ENCODE measurements at places on chromosomes 16 and 17. TPM values are rescaled to one million over a fixed set of nuclear protein-coding genes. Genes with fewer than 3 reads are reported as not detected.

The TNRC6A gene
- 14.5 TPM for total RNA-seq

The ZNF750 gene
- total RNA-seq, result 6.3 TPM

The FBXW10B gene
- 1.3 TPM for total RNA-seq

The SDR42E2 gene
- total RNA-seq, result not detected

The SLC16A5 gene
- 9.0 TPM for total RNA-seq

DNA sequence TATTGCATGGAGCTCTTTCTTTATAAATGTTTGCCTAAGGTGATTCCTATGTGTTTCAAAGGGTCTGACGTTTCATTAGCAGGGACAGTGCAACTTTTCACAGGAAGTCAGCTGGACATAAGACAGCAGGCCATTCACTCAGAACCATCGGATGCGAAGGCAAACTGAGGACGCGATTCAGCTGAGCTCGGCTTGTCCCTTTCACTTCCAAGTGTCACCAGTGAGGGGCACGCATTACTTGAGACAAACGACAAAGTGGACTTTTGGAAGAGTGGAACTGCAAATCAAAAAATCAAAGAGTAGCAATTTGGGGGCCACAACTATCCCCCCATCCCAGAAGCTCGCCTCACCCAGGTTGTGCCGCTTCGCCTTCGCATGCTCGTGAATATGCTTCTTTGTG, 14.6 kb downstream of the USP22 start:
- no peak for DNase-seq

DNA sequence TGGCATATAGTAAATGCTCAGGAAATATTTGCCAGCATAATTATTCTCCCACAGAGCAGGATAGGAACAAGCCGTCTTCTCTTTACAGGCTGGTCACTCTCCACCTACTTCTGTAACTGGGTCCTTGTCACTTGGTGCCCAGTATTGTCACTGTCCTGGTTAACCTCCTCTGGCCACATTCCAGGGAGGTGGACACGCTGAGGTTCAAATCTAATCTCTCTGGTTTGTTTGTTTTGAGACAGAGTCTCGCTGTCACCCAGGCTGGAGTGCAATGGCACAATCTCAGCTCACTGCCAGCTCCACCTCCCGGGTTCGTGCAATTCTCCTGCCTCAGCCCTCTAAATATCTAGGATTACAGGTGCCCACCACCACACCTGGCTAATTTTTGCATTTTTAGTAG, 15.6 kb downstream of the SBK1 start:
- DNase-seq, result no peak

DNA sequence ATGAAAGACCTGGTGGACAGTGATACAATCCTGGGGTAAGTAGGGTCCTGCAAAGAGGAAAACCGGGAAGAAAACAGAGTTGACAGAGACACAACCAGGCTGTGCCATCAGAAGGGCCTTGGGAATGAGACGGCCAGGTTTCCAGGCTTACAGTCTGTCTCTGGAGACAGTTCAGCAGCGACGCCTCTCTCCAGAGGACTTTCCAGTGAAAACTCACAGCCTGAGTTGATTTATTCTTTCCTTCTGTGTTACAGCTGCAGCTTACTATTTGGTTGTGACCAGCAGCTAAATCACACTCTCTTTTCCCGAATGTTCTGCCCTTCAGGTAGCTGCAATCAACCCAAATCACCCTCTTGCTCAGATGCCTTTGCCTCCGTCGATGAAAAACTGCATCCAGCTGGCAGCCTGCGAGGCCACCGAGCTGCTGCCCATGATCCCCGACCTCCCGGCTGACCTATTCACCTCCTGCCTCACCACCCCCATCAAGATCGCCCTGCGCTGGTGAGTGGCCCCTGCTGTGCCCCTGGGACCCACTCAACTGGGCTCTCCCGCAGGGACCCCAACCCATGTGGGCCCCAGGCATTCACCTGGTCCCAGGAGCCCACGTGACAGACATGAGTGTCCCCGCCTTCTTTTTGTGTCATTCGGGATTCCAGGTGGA, 209.2 kb downstream of the RPTOR start:
- no peak for DNase-seq

- no peak for DNase-seq
These were observed 17.7 kb downstream of the VASN start for GRCh38 chr16:4389051-4389955.

GRCh38 chr16:82699711-82700495, 73.1 kb downstream of the CDH13 start:
- no peak for DNase-seq

- no peak for DNase-seq
These were observed 1.9 kb downstream of the PRR15L start for GRCh38 chr17:47955497-47956461.

DNA sequence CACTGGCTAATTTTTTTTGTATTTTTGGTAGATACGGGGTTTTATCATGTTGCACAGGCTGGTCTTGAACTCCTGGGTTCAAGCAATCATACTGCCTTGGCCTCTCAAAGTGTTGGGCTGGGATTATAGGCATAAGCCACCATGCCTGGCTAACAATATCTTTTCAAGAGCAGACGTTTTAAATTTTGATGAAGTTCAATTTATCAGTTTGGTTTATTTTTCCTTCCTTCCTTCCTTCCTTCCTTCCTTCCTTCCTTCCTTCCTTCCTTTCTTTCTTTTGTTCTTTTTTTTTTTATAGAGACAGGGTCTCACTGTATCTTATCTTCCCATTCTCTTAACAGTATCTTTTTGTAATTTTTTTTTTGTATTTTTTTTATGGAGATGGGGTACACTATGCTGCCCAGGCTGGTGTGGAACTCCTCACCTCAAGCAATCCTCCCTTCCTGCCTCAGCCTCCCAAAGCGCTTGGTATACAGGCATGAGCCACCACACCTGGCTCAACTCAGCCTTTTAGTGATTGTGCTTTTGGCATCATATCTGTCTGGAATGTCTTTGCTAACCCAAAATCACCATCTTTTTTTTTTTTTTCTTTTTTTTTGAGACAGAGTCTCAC, 13.6 kb upstream of the GIP start:
- DNase-seq, result no peak

DNA sequence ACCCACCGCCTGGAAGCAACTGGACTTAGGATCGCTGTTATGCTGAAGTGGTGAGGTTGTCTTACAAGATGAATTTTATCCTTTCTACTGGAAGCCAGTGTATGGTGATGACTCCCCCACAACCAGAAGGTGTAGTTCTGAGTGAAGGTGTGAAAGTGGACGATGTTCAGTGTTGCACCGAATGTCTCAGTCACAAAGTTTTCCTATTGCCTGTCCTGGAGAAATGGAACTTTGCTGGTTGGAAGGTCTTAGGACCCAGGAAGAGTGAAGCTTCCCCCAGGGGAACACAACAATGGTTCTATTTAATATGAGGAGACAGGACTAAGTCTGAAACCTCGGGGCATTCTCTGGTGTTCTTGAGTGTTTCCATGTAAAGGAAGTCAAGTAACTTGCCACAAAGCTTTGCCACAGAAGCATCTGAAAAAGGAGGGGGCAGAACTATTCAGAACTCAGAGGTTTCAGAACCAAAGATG, 44.2 kb downstream of the USP22 start:
- no peak for DNase-seq

DNA sequence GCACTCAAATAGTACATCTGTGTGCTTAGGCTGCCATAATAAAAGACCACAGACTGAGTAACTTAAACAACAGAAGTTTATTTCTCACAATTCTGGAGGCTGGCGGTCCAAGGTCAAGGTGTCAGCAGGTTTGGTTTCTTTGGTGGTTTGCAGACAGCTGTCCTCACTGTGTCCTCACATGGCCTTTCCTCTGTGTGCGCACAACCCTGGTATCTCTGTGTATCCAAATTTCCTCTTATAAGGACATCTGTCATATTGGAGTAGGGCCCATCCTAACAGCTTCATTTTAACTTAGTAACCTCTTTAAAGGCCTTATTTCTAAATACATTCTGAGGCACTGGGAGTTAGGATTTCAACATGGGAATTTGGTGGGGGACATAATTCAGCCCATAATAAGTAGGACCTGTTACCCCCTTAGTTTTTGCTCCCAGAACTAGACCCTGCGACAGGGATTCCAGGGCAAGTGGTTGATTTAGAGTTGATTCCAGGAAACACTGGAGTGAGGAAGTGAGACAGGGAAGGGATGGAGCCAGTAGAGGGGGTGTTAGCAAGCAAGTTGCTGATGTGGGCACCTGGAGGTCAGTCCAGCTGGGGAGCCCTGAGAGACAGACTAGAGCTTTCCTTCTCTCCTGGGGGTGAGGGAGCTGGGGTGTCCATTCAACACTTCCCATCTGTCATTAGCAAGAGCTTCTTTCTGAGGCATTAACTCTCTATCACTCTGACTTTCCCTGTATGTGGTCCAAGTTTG, 10.9 kb upstream of the ALKBH5 start:
- no peak for DNase-seq

DNA sequence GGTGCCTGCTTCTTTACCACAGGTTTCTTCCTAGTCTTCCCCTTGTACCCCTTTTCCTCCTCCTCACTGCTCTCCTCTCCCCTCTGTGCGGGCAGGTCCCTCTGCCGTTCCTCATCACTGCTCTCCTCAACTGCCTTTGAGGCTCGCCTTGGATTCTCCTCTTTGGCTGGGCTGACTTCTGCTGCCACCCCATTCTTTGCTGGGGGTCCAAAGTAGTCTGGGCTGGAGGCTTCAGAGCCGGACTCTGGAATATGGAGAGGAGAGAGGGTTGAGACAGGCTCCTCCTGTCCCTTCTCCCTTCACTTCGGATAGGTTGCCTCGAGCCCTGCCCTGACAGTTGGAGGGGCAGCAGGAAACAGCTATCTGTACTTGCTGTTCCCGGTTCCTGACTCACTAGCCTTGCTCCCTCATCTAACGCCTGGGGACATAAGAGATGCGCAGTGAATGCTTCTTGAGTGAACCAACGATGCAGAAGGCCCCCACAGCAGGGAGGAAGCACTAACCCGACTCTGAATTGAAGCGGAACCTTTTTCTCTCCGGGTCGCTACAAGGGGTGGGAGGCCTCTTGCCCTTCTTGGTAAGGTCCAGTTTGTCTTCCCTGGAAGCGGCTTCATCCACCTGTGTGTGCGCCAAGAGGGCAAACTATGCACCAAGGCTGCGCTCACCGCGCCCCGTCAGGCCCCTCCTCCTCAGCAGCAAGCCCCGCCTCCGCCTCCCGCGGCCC, 655 bp downstream of the HIRIP3 start:
- peak; percentile 41 for DNase-seq

- no peak for DNase-seq
These were observed 19.8 kb downstream of the SLC4A1 start for GRCh38 chr17:44247876-44248736.

GRCh38 chr17:76077584-76078110, 1.3 kb upstream of the ZACN start:
- DNase-seq, result no peak

- DNase-seq, result peak; percentile 72
These were observed 542 bp downstream of the CBX4 start for GRCh38 chr17:79838522-79839274.

DNA sequence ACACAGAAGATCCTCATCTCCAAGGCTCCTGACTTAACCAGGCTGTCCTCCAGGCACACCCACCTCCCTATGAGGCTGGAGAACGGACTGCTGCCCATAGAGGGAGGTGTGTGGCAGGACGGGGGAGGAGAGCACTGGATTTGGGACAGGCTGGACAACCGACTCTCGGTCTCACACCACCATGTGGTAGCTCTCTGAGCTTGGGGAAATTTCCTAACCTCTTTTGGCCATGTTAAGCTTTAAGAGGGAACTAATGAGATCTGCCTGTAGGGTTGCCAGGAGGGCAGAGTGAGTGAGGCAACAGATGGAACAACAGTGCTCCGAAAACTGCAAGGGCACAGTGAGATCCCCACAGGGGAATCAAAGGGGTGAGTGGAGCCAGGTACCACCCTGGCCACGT, 32.7 kb downstream of the RHBDL3 start:
- DNase-seq, result no peak

- no peak for DNase-seq
These were observed 23.6 kb downstream of the CA4 start for GRCh38 chr17:60173304-60173819.

GRCh38 chr16:29909391-29909790, 9.1 kb downstream of the ASPHD1 start:
- no peak for DNase-seq

DNA sequence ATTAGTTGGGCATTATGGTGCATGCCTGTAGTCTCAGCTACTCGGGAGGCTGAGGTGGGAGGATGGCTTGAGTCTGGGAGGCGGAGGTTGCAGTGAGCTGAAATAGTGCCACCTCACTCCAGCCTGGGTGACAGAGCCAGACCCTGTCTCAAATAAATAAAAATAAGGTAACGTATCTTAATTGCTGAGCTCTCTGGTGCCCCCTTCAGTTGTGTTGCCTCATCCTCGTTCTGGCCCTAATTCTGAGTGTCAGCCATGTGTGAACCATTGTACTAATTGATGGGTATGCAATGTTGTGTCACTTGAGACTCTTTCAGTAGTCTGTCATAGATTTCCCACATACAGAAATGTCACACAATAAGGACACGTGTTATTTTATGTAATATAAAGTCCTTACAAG, 363.1 kb upstream of the RBFOX1 start:
- DNase-seq, result no peak

DNA sequence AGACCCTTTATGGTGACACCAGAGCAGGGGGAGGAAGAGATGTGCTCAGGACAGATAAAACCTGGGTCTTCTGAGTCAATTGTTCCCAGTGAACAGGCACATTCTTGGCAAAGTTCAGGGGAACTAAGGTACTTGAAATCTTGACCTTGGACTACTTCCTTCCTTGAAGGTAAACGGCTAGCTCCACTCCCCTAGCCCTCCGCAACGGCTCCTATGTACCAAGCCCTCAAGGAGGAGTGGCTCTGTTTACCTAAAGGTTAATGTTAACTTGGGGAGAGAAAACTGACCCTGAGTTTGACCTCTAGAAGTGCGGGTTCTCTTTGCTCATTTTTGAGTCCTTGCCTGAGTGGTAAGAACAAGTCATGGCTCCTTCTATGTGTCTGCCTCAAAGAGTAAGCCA, 7.8 kb downstream of the TTLL6 start:
- DNase-seq, result no peak

DNA sequence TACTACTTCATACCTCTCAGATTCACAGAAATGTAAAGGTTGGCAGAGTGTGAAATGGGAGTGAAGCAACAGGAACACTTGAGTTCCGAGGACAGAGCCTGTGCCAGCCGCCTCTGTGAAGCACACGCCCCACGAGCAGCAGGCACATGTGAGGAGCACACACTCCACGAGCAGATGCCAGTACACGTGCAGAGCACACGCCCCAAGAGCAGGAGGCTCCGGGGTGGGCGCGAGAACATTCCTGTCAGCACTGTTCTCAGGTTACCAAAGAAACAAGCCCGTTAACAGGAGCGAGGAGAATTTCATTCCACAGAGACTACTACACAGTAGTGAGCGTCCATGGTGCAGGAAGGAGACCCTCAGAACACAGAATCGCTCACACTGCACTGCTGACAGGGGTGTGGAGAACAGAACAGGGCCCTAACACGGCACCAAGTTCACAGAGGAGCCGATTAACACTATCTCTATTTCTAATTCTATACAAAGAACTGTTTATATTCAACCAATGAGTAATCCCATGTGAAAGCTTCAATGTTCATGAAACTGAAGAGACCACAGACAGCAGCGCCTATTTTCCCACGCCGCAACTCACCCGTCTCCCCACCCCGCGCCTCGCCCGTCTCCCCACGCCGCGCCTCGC, 40.1 kb downstream of the KLHDC4 start:
- no peak for DNase-seq

GRCh38 chr16:11181899-11182279, 74.1 kb downstream of the SOCS1 start:
- no peak for DNase-seq
